ENCODE measurements at places on chromosomes 16 and 17.

GRCh38 chr16:83266848-83267553 lies 540.8 kb upstream of the HSBP1 start:
- no peak for DNase-seq

DNA sequence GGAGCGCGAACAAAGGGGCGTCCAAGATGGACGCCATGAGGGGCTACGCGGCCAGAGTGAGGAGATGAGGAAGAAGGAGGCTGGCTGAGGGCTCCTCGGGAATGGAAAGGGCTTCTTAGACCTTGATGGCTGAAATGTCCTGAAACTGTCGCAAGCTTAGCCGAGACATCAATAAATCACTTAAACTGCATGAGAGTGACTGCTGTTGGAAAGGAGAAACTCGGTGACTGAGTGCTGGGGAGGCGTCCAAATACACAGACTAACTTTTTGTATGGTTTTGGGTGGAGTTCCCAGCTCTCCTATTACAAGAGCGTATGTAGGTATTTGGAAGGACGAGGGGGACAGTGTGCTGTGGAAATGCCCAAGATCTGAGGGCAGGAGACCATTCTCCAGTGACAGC lies 1.4 kb upstream of the GEMIN4 start:
- no peak for DNase-seq

- no peak for DNase-seq
These were observed 106.6 kb downstream of the CLEC16A start for GRCh38 chr16:11050944-11051343.

GRCh38 chr16:6081320-6081976 lies 983.9 kb upstream of the EEF2KMT start:
- no peak for DNase-seq

DNA sequence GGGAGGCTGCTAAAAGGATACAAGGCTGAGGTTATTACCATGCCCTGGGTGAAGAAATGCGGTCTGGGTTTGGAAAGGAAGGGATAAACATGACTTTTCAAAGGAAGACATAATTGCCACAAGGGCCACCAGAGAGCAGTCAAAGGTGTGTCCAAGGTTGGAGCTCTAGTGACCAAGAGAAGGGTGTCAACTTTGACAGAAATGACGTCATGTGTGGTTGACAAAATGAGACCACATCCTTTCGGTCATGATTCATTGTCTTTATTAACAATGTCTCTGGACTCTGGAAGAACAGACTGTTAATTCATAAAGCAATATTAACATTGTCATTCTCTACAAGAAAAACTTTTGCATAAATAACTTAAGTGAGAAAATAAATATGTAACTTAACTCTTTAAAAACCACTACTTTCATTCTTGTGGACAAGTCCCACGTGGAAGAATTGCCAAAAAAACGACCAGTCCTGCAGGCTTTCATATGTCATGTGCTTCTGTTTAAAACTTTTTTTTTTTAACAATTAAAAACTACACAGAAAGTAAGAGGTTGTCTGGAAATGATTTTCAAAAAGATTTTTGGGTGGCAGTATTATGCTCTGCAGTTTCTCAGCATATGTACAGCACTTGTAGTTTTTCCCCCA lies 5.0 kb downstream of the SOST start:
- DNase-seq = no peak
